Esophagus squamous epithelium (tissue), 5 donors: ENCODE measurements at places on chromosomes 7 and 10.

DNA sequence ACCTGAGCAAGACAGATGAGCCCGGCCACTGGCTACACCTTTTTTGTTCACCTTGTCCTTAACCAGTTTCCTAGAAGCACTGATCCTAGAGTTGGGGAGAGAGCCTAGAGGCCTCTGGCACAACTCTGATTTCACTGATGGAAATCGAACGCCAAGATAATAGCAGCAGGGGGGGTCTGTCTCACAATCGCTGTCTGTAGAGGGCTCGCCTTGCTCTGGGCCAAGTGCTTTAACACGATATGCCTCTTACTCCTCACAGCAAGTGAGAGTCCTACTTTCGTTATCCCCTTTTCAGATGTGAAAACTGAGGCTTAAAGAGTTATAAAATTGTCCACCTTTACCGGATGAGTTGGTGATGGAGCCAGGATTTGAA, 472 bp downstream of the RASSF4 start:
- DNase-seq: no peak

DNA sequence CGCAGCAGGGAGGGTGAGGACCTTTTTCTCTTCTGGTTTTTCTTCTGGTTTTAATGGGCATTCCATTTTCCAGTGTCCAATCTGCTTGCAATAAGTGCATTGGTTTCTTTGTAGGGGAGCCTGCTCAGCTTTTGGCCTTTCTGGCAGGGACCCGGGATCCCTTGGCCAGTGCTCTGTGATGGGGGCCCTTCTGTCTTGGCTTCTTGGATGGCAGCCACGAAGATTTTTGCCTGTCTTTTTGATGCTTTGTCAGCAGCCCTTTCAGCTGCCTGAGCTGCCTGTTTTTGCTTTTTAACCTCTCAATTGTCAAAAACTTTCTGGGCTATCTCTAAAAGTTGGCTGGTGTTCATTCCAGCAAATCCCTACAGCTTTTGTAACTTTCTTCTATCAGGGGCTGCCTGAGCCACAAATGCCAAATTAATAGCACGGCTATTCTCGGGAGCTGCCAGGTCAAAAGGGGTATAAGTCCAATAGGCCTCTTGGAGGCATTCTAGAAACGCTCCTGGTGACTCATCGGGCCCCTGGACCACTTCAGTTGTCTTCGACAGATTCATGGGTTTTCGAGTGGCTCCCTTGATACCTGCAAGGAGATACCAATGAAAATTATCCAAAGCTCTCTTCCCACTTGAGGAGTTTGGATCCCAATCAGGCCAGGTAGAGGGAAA, 179.9 kb upstream of the MBL2 start:
- no peak for DNase-seq

- DNase-seq: no peak
Observed at GRCh38 chr7:42156291-42156865, 80.6 kb downstream of the GLI3 start.

GRCh38 chr10:5291501-5292195, 73.1 kb upstream of the UCN3 start:
- no peak for DNase-seq

GRCh38 chr7:105493196-105493922, 28.7 kb downstream of the PUS7 start:
- DNase-seq: no peak

DNA sequence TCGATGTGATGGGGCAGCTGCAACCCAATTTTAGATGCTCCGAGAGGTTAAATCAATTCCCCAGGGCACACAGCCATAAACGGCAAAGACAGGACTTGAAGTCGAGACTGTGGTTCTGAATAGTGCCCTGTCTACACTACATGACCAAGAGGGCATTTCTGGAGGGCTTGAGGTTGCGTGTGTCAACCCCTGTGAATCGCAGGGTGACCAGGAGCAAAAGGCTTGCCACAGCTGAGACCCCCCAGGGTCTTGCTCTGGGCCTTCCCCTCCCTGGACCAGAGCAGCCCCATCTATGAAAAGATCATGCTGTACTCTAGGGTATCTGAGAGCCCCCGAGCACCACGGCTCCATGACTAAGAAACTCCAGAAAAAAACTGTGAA, 26.8 kb upstream of the RASGEF1A start:
- DNase-seq: no peak

DNA sequence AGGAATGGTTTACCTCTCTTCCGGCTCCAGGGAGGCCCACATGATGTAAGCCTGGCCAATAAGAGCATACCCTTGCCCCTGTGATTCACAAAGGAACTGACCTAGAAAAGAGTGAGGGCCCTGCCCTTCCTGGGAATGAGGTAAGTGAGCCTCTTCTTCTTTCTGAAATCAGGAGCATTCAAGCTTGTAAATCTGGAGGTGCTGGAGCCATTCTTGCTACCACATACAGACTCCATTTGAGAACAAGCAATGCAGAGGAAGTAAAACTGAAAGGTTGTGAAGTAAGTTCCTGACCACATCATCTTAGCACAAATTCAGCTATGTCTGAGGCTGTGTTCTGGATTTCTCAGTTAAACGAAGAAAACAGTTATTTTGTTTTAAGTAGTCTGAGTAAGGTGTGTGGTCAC, 132.2 kb downstream of the CD36 start:
- no peak for DNase-seq

- no peak for DNase-seq
Observed at GRCh38 chr10:49164559-49165188, 23.5 kb downstream of the TMEM273 start.

DNA sequence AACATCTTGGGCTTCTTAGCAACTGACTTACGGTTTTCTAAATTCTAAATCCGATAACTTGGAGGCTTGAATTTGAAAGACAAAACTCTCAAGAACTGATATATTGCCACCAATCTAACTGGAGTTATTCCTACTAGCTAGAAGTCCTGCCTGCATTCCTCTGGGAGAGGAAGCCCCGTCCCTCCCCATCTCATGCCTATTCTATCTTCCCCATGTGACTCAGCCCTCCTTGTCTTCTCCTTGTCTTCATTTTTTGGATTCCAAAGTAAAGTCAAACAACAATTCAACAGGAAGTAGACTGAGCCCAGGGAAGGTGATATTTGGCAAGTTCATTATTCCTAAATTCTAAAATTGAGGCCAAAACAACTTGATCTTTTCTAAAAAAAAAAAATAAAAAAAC, 587.7 kb downstream of the KCNMA1 start:
- no peak for DNase-seq

- no peak for DNase-seq
Observed at GRCh38 chr7:81887098-81888090, 117.5 kb upstream of the HGF start.
